Activated T-helper 1 cell treated with anti-CD3 and anti-CD28 coated beads, Interleukin-2, amount 50 U/mL, for 16 hours (primary cell): ENCODE measurements at places on chromosomes 2 and 18.
A peak's percentile ranks its signal among the peaks of the same experiment; 100 is the strongest.

DNA sequence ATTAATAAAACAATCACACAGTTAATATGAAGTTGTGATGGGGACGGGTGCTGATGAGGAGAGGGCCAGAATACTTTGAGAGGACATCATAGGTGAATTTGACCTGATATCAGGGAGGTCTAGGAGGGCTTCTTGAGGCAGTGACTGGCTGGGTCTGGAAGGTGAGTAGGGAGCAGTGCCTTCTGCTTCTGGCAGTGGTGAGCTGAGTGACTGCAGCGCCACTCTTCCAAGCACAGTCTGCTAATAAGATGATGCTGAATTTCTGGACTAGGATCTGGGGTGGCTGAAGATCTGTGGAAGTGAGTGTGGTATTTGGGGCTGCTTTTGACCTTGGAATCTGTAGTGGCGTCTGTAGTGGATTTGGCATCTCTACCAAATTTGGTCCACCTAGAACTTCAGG, 5.5 kb downstream of the DGKD start:
- DNase-seq = no peak

- no peak for DNase-seq
Observed at GRCh38 chr2:50126845-50127244, 905.1 kb downstream of the NRXN1 start.

- DNase-seq = no peak
Observed at GRCh38 chr2:10908195-10908594, 3.5 kb upstream of the KCNF1 start.

GRCh38 chr2:231710799-231711676, 2.7 kb downstream of the PTMA start:
- no peak for DNase-seq

- no peak for DNase-seq
Observed at GRCh38 chr2:191352536-191352935, 107.3 kb downstream of the MYO1B start.

- no peak for DNase-seq
Observed at GRCh38 chr2:101410746-101411145, 23.4 kb upstream of the CREG2 start.

- DNase-seq = no peak
Observed at GRCh38 chr2:220043155-220043989, 415.9 kb downstream of the SLC4A3 start.

DNA sequence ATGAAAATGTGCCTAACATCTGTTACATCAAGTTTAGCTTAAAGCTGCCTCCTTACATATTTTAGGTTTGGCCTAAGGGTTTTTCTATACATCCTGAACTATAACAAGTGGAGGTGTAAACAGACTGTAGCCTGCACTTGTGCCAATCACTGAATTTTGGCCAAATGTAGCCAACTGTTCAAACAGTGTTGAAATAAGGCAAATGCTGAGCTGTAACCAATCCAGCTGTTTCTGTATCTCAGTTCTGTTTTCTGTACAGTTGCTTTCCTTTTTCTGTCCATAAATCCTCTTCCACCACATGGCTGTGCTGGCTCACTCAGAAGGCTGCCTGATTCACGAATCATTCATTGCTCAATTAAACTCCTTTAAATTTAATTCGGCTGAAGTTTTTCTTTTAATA, 19.2 kb upstream of the CAPN13 start:
- no peak for DNase-seq

DNA sequence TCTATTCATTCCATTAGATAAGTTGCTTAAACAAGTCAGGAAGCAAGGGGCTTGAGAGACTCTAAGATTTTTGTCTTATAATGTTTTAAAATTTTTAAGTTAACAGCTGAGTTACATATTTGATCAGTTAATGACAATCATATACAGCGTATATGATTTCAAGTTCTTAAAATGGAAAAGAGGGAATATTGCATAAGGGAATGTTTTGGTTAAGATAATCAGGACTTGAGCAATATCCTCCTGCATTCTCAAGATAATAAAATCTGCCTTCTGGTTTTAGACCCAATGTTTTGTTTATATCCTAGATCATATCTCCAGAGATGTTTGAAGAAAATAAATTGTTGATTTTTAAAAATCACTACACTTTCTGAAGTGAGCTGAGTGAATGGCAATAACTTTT, 13.4 kb upstream of the DYNC1I2 start:
- no peak for DNase-seq

DNA sequence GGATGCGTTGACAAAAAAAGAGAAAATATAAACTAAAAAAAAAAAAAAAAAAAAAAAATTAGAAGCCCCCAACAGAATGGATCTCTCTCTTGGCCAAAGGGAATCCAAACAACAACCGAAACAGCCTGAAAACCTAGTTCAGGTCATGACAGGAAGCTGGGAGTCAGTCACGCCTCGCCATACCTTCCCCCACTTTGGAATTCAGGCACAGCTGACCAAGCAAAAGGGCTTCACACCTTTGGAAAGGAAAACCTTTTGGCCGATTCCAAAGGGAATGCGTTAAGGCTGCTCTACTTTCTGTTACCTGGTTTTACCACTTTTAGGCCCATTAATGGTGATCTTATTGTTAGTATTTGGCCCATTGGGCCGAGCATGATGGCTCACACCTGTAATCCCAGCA, 17.9 kb upstream of the RMC1 start:
- DNase-seq = no peak

- DNase-seq = no peak
Observed at GRCh38 chr18:60232541-60232940, 140.0 kb downstream of the MC4R start.

DNA sequence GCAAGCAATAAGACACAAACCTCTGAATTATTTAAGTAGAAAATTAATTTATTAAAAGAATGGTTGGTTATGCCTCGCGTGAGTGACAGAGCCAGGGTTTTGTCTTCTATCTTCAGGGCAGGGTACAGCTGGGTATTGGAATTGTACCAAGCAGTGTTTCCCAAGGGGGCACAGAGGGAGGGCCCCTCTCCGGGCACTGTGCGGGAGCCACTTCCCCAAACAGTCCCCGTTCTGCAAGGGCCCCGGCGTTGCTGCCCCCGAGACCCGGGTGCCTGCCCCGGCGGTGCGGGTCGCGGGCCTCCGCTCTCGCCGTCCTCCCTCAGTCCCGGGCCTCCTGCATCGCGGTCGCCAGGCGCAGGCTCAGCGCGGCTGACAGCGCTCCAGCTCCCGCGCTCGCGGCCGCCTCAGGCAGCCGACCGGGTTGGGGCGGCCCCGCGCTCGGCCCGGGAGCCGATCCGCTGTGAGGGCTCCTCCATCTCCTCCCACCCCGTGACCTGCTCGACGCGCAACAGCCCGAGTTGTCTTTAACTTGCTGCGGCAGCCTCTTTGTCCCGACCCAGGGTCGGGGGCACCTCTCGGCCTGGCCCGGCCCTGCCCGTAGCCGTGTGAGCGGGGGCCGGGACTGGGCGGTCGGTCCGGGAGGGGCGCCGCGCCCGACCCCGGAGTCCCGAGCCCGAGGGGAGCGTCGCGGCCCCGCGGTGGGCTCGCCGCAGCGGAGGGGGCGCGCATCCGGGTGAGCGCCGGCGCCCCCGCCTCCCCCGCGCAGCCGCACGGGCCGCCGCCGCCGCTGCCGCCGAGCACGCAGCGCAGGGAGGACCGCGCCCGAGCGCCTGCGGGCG, 620 bp upstream of the GALNT1 start:
- DNase-seq = peak; percentile 30

DNA sequence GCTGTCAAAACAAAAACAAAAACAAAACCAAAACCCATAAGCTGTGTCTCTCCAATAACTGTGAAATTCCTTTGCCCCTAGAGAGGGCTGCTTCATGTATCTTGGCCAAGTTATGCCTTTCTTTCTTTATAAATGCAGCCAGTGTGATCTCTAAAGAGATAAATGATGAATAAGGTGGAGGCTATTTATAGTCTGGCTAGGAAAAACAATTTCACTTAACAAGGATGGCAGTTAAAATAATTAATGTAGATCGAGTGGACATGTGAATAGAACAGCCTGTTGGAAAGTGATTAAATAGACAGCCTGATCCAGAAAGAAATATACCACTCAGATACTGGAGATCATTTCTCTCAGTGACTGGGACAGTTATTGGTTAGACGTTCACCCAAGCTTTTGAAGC, 1666.9 kb upstream of the CELF4 start:
- DNase-seq = no peak
